ENCODE measurements at places on chromosomes 11 and 22. TPM values are rescaled to one million over a fixed set of nuclear protein-coding genes. Genes with fewer than 3 reads are reported as not detected.

DNA sequence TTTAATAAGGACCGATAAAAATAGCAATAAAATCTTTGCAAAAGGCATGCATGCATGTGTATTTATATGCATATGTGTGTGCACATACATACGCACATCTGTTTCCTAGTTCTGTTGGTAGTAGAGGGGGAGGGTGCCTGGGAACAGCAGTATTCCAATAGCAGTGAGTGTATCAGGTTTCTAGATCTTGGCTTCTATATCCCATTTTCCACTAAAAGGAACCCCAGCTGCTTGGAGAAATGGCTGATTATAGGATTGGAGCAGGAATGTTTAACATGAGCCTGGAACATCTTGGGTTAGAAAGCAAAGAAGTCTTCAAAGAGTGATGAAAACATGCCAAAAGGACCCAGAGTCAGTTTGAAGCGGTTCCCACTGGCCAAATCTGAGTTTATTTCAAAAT is 21.0 kb downstream of the TNRC6B start:
- DNase-seq, result no peak

RASL10A gene
- total RNA-seq, result 2.3 TPM

- peak; percentile 24 for DNase-seq
Observed at GRCh38 chr22:47022075-47022473, 259.6 kb downstream of the TBC1D22A start.

DNA sequence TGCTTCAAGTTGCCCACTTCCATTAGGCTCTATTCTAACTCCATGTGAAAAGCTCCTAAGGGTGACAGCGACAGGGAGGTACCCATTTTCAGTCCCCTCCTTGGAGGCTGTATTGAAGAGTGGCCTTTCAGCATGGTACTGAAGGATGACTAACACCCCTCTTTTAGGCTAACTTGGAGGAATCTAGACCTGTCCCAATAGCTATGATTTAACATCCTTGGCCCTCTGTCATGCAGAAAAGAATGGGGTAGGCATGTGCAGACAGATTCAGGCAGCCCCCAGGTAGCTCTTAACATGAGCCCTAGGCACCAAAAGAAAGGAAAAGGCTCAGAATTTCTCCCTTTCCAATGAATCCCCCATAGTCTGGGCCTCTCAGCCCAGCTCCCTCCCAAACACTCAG is 89.3 kb upstream of the AMOTL1 start:
- no peak for DNase-seq

LMO1 gene
- total RNA-seq, result not detected

GRCh38 chr22:20748731-20749428 is 25.0 kb upstream of the SERPIND1 start:
- DNase-seq, result peak; percentile 19

- no peak for DNase-seq
Observed at GRCh38 chr11:66936311-66936711, 21.9 kb downstream of the PC start.

DNA sequence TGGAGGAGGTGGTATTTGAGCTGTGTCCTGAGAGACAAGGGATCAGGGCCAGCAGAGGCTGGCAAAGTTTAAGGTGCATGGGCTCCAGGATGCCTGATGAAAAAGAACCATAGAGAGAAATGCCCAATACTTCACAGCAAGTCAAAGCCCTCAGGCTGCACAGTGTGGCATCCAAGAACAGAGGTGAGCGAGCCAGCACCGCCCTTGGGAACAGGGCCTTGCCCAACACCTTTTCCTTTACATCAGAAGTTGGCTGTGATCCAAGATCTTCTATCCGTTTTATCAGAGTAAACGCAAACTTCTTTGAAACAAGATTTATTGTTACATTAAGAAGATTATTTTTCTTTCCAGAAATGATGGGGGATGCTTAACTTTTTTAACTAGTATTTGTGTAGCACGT is 1.4 kb downstream of the B3GNT6 start:
- no peak for DNase-seq

APOL6 gene
- 10.6 TPM for total RNA-seq

DNA sequence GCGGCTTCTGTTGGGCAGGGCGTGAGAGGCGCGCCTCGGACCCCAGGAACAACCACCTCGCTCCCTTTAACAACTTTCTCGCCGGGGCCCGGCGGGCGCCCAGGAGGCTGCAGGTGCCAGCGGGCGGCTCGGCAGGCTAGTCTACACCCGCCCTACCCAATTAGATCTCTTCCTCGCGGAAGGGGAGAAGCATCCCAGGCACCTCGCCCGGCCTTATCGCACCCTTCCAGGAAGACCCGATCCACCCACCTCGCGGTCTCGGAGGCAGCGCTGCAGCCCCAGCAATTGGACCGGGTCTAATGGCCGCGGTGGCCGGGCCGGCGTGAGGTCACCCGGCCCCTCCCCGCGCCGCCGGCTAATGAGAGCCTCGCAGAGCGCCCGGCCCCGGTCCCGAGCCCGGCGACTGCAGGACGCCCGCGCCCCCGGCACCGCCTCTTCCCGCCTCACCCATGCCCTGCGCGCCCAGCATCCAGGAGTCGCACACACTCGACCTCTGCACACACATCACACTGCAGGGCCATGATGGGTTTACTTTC is at the start of gene PLAAT3:
TSS of gene PLAAT3 (minus strand) at position 298 of the 536 bp plus-strand sequence. CDS start 419 bp downstream, outside the sequence.
- DNase-seq, result peak; percentile 81

DNA sequence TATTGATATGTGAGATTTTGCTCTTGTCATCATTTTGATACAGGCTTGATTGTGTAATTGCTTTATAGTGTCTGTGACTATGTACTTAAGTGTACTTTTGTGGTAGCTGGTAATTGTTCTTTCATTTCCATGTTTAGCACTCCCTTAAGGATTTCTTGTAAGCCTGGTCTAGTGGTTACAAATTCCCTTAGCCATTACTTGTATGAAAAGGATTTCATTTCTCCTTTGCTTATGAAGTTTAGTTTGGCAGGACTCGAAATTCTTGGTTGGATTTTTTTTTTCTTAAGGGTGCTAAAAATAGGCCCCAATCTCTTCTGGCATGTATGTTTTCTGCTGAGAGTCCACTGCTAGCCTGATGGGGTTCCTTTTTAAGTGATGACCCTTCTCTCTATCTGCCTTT is 346.8 kb downstream of the JRKL start:
- DNase-seq, result no peak

- no peak for DNase-seq
Observed at GRCh38 chr11:110134110-110134509, 40.9 kb downstream of the ZC3H12C start.

DNA sequence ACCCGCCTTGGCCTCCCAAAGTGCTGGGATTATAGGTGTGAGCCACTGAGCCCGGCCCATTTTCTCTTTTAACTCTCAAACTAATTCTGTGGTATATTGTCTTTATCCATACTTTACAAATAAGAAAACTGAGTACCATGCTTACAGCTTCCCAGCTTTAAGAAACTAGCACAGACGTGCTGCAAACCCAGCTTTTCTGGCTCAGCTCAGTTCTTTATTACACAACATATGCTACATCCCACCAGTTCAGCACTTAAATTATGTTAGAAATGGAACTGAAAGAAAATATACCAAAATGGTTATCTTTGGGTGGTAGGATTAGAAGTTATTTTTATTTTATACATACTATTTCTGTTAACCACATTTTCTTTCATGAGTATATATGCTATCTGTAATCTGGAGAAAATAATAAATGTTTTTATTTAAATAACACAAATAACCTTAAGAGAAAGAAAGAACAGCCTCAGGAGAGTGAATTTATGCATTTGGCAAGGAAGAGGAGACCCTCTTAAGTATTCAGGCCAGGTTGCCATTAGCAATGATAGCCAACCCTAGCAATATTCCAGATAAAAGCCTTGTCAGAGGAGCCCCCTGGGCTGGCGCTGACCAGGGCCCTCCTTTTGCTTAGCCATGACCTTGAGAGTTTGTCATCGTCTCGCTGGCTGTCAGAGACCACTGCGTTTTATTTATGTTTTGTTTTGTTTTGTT is 33.8 kb downstream of the SLN start:
- no peak for DNase-seq

DNA sequence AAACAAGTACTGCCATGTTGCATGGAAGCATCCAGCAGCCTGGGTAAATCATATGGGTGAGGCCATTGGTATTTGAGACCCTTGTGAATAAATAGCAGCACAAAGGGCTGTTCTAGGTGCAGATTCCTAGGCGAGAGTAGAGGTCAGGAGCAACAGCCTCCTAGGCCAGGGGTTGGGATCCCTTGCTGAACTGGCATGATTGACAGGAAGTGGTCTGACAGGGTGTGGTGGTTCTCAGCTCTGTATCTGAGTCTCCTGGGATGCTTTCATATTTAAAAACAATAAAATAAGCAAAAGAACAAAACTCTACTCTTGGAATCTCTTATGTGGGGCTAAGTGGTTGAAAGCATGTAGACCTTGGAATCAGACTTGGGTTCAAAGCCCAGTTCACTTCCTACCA is 35.8 kb downstream of the INSC start:
- no peak for DNase-seq

DNA sequence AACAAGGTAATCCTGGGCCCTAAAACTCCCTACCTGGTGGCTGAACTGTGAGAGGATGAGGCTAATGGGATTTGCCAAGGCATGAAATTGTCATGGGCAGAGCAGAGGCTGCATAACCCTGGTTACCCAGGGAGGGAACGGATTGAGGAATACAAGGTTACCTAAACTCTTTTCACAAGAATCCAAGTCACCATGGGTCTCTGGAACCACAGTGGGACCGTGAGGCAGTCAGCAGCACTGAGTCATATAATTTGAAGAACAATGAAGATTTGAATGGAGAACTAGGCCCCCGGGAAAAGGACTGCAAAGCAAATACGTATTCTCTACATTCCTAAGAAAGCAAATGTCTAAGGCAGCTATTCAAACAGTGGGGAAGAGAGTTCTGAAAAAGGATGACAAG is 19.8 kb downstream of the CAT start:
- DNase-seq, result no peak

GRCh38 chr11:61911128-61911700 is 6.2 kb downstream of the RAB3IL1 start:
- DNase-seq, result no peak

DNA sequence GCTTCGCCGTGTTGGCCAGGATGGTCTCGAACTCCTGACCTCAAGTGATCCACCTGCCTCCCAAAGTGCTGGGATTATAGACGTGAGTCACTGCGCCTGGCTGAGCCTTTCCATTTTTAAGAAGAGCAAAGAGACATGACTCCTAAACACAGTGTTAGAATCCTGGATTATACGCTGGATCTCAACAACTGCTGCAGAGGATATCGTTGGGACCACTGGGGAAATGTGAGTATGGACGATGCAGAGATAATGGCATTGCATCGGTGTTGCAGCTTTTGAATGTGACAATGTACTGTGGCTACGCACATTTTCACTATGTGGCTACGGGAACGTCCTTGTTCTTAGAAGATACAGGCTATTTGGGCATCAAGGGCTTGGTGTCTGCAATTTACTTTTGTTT is 6.2 kb downstream of the MRGPRF start:
- DNase-seq, result no peak

DNA sequence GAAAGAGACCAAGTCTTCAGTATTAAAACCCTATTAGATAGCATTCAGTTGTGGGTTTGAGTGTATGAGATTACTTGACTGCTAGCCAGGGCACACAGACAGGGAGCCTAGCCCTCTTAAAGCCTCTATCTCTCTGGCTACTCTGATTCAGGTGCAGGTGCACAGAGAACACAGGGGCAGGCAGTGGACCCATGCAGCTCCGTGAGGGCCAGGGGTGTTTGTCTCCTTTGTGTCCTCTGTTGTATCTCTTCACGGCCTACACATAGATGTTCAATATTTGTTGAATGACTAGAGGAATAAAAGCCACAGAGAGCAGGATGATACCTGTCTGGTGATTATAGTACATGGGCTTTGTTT is 21.5 kb upstream of the AIFM3 start:
- DNase-seq, result no peak

TRIM29 gene
- not detected for total RNA-seq

DPAGT1 gene
- total RNA-seq, result 10.5 TPM

UBQLN3 gene
- total RNA-seq, result not detected

DNA sequence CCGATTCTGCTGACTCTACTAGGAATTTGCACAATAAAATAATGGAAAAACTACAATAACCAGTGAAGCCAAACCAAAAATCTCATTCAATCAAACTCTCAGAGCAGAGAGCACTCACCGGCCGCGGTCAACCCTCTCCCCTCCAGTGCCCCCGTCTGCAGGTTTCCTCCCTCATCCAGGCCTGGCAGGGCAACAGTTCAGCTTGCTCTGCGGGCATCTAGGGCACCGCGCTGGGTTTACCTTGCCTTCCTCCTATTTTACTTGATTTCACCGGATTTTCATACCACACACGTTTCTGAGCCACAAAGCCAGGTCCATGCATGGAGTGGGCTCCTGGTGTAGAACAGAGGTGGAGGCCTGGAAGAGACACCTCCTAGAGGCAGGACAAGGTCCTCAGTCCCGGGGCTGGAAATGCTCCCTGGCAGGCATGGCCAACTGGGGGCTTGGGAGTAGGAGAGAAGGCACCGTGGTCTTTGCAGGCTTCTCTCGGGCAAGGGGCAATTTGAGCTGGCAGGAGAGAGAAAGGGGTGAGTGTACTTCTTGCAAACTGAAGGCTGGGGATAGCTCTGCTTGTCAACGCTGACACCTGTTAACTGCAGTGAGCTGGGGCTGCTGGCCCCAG is 938.4 kb downstream of the BRD1 start:
- no peak for DNase-seq

GRCh38 chr11:71946144-71946571 is 17.3 kb downstream of the RNF121 start:
- DNase-seq, result no peak

DNA sequence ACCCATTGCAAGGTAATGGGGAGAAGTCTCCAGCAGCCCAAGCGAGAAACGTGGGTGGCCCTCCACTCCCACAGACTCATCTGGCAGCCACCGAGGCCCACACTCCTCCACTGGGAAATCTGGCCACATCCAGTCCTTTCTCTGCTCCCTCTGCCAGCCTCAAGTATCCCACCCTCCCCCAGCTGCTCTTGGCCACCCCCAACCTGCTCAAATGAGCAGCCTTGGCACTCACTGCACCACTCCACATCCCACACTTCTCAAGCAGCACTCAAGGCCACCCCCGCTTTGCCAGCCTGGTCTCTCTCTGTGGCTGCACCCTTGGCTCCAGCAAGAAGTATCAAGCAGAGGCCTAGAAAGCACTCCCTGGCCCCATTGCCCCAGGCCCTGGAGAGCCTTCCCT is 28.2 kb downstream of the SLC22A12 start:
- no peak for DNase-seq

FGF4 gene
- not detected for total RNA-seq

KRTAP5-11 gene
- total RNA-seq, result not detected

DNA sequence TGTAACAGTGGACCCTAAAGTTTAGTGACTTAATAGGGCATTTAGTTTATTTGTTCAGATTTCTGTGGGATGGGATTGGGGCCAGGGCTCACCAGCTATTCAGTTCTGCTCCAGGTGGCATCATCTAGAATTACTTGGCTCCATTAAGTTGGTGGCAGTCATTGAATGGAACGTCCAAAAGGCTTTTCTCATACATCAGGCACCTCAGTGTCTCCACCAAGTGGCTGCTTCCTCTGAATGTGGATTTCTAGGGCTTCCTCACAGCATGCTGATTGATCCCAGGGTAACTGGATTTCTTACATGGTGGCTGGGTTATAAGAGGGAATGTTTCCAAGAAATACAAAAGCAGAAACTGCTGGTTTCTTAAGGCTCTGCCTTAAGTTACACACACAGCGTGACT is 34.7 kb downstream of the USP47 start:
- no peak for DNase-seq
